ENCODE measurements at places on chromosomes 6 and 20.

DNA sequence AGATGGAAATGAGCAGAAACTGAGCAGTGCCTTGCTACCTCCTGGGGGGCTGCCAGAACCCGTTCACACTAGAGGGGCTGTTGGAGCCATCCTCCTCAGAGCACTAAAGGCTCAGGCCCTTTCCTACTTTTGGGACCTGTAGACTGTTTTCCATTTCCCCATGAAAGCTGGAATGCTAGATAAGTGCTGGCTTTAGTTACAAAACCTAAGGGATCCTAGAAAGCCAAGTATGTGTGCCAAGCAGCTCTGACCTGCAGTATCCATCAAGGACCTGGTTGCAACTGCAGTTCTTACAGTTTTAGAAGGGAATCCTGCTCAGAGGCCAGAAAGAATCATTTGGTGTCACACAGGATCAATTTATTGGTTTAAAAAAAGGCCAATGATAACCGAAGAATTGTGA lies 176.7 kb upstream of the COL21A1 start:
- DNase-seq: no peak

DNA sequence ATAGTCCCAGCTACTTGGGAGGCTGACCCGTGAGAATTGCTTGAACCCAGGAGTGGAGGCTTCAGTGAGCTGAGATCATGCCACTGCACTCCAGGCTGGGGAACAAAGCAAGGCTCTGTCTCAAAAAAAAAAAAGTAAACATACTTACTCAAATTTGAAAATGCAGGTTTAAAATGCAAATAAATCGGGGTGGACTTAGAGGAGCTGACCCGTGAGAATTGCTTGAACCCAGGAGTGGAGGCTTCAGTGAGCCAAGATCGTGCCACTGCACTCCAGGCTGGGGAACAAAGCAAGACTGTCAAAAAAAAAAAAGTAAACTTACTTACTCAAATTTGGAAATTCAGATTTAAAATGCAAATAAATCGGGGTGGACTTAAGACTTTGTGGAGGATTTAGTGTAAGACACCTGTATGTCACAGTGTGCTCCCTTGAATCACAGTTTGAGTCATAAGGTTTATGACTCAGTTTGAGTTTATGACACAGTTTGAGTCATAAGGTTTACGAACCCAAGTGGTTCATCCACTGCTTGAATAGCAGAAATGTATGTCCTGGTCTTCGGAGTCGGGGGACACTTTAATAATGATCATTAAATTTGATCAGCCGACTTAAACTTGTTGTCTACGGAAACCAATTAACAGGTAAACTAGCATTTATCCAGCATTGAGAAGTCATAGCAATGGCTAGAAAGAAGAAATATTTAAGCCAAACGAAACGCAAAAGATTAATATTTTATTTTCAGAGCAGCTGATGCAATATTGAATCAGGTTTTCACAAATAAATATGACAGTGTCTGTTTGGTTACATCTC lies 6.8 kb upstream of the MRPS10 start:
- peak; percentile 93 for DNase-seq

DNA sequence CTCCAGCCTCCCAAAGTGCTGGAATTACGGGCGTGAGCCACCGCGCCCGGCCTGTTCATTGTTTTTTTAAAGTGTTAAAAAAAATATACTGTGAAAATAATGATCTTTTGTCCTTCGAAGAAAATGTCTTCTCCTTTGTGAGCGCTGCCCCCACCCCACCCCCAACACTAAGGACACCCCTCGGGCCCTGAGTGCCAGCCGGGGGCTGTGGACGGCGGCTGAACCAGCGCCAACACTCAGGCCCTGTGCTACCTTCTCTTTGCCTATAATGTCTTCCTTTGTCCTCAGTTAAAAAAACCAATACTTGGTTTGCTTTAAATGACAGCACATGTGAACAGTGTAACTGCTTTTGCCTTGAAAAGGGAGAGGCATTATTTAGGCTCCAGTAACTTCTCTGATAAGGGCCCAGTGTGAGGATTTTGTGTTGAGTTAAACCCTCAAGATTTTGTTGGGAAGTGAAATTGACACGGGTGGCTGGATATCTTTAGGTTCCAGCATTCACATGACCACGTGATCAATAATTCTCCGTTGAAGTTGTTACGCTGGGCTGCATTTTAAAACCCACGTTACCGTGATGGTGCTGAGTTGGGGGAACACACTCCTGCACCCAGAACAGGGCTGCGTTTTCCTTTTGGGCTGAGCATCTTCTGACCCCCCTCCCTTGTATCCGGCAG lies 9.5 kb upstream of the ADRM1 start:
- no peak for DNase-seq

GRCh38 chr6:156427345-156427744 lies 349.8 kb upstream of the ARID1B start:
- peak; percentile 88 for DNase-seq

- no peak for DNase-seq
These were observed 101.3 kb upstream of the UFL1 start for GRCh38 chr6:96420294-96420693.

DNA sequence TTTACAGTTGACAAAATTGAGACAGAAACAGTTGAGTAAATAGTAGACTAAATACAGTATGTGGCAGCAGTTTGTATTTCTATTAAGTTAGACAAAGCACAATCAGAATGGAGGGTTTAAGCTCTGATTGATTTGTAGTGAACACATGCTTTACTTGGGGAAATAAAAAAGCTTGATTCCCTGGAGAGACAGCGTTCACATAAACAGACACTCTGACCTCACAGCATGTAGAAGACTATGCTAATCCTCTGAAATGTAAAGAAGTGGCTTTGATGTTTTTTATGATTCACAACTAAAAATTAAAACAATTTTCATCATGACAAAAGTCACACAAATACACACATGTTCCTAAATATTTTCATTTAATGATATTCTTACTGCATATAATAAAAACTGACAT lies 126.9 kb upstream of the FAM83B start:
- DNase-seq: no peak

- no peak for DNase-seq
These were observed 10.8 kb upstream of the MAN1A1 start for GRCh38 chr6:119360262-119360915.

DNA sequence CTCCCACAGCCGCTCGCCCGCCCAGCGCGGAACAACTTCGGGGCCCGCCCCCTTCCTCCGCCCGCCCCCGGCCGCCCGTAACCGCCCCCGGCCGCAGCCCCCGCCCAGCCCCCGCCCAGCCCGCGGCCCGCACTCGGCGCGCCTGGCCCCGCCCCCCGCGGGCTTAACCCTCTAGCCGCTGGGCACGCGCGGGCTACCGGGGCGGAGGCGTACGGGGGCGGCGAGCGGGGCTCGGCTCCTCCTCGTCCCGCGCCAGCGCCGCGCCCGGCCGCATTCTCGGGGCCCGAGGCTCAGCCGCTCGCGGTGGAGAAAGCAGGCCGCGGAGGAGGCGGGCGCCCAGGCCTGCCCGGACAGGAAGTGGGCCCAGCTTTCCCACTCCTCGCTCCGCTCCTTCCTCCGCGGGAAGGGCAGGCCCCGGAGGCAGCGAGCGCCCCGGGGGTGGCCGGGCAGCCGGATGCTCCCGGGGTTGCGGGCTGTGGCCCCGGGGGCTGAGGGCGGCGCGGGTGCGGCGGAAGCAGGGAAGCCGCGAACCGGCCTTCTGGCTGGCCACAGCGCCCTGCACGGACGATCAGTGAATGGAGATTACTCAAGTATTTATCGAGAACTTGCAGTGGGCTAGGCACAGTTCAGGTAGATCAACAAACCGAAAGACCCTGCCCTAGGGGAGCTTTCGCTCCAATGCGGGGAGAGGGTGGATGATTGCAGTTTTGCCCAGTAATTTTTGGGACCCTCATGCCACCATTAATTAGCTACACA lies at the start of gene TRAM2:
Gene TRAM2 (minus strand): TSS at position 39 of the 756 bp plus-strand sequence. CDS start 145 bp downstream, outside the sequence.
- DNase-seq: no peak

- DNase-seq: no peak
These were observed 1.2 kb downstream of the CDC40 start for GRCh38 chr6:110181131-110182030.

GRCh38 chr6:3228046-3228671 lies 706 bp upstream of the TUBB2B start:
- no peak for DNase-seq

GRCh38 chr6:14009431-14009830 lies 84.7 kb downstream of the RNF182 start:
- no peak for DNase-seq

GRCh38 chr20:40675599-40676221 lies 13.3 kb downstream of the MAFB start:
- DNase-seq: no peak

DNA sequence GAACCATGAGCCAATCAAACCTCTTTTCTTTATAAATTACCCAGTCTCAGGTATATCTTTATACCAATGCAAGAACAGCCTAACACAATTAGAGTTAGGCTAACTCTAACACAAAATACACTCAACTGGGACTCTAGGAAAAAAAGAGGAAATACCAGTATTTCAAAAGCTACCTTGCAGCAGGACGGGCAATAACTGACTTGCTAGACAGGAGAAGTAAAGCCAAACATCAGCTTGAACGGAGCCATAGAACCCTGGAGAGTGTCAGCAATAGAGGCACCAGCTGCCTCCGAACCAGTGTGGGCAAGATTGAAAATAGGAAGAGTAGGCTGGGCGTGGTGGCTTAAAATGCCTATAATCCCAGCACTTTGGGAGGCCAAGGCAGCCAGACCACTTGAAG lies 162.0 kb upstream of the SOX4 start:
- no peak for DNase-seq

DNA sequence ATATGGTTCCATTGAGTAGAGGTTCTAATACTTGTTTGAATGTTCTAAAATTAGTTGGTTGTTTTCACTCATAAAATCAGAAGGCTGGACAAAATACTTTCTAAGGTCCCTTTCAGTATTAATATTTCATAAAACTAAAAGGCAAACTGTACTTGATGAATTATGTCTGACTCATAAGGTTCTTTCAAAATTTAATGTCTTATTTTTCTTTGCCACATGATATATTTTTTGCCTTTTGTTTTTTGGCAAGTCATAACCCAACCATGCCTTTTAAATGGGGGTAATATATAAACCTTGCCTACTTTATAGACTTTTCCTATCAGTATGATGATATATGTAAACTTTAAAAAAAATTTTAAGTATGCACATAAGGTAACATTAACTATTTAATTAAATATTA lies 244.7 kb downstream of the PTPRK start:
- DNase-seq: no peak

DNA sequence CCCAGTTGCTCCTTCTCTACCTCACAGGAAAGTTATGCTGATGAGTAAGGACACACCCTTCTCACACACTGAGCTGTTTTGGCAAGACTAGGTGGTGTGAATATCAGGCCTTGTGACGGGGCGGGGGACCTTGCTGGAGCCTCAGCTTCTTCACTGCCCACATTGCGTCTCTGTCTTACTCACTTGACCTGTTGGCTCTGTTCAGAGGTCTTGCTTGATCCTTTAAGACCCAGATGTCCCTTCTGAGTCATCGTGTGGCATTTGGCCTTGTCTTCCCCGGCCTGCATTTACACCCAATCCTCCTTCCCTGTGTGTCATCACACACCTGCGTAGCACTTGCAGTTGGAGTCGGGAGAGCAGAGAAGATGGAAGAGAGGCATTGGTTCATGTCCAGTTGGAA lies 8.3 kb upstream of the PRND start:
- no peak for DNase-seq

GRCh38 chr6:72552938-72553337 lies 68.9 kb upstream of the KCNQ5 start:
- no peak for DNase-seq

DNA sequence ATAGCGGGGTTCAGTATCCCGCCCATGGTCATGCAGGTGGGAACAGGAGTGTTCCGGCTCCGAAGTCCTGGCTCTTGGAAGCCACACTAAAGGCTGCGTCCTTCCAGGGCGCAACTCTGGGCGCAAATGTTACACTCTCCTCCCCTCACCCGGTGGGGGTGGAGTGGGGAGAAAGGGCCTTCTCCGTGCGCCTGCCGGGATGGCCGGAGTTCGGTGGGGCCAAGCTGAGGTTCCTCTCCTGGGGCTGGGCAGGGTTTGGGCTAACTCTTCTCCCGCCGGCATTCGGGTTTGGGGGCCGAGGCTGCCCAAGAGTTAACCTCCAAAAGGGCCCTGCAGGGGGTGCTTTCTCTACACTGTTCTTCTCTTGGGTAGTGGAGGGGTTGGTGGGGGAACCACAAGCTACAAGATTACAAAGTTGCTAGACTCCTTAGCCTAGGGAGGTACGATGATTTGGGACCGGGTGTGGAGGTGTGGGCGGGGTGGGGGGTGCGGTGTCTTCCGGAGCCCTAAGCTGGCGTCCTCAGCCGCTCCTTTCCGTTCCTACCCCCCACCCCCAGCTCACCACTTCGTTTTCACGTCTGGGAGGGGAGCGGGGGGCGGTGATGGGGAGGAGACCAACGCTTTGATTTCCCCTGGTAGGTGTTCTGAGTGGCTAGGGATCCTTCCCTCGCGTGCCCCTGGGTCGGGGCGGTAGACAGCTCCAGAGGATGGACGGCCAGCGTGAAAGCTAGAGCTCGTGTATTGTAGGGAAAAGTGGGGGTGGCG lies 12.3 kb downstream of the NRN1 start:
- no peak for DNase-seq

DNA sequence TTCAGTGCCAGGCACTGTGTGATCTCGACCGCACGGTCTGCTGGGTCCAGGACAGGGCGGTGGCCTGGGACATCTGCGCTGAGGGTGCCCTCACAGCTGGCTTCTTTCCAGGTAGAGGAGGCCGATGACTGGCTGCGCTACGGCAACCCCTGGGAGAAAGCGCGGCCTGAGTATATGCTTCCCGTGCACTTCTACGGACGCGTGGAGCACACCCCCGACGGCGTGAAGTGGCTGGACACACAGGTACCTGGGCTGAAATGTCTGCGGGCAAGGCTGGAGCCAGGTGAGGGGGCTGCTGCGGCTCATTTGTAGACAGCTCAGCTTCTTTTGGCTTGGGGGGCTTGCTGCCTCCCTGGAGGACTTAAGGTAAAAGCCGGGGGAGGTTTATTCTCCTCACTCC lies 26.6 kb downstream of the PYGB start:
- DNase-seq: no peak

DNA sequence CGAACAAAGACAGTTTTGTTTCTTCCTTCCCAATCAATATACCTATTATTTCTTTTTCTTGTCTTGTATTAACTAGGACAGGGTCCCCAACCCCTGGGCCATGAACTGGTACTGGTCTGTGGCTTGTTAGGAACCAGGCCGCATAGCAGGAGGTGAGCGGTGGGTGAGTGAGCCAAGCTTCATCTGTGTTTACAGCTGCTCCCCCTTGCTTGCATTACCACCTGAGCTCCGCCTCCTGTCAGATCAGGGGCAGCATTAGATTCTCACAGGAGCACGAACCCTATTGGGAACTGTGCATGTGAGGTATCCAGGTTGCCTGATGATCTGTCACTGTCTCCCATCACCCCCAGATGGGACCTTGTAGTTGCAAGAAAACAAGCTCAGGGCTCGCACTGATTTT lies 151.9 kb downstream of the CDKAL1 start:
- DNase-seq: no peak

GRCh38 chr6:26109772-26110171 lies 22.5 kb downstream of the HFE start:
- DNase-seq: no peak

DNA sequence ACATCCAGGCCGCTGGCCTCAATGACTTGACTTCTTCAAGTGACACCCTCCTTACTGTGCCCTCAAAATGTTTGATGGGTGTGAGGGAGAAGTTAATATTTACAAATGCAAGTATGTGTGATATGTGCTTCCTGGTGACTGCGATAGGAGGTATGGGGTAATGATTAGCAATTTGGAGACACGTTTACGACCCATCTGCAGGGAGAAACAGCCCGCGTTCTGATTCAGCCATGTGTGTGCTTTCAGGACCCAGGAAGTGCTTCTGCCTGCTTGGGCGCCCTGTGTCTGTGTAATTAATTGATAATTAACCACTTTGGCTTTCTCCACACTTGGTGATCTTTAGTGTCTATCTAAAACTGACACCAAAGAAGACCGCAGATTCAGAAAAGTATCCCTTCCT lies 25.0 kb downstream of the SIRPA start:
- DNase-seq: peak; percentile 97

GRCh38 chr6:154625721-154626120 lies 107.5 kb upstream of the SCAF8 start:
- DNase-seq: no peak
